ENCODE measurements at places on chromosomes 1 and 21. TPM values are rescaled to one million over a fixed set of nuclear protein-coding genes. Genes with fewer than 3 reads are reported as not detected.
A peak's percentile ranks its signal among the peaks of the same experiment; 100 is the strongest.

AADACL4 gene
- total RNA-seq: not detected

DNA sequence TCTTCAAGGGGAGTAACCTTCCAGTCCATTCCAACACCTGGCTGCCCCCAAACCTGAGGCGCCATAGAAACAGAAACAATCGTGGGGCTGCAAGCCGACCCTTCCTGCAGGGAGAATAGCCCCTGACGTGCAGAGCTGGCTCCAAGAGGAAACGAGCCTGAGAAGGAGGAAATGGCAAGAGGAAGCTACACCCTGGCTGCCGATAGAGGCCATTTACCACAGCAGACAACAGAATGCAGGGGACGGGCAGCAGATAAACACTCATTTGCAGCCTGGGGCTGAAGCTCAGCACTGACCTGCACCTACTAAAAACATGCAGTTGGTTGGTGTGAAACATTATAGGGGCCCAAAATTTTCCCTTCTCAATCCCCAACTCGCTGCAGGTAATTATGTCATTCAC is 8.7 kb upstream of the TDRD10 start:
- peaks cover 3% of the 10 kb centered on the region for H3K4me1 ChIP-seq
- DNase-seq: peak; percentile 27
- H3K27me3 ChIP-seq: no peaks in the 10 kb centered on the region

DNA sequence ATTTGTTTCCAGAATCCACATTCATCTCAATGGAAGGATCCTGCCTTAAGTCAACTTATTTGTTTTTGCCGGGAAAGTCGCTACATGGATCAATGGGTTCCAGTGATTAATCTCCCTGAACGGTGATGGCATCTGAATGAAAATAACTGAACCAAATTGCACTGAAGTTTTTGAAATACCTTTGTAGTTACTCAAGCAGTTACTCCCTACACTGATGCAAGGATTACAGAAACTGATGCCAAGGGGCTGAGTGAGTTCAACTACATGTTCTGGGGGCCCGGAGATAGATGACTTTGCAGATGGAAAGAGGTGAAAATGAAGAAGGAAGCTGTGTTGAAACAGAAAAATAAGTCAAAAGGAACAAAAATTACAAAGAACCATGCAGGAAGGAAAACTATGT is 2.6 kb downstream of the GADD45A start:
- H3K36me3 ChIP-seq: peaks cover 29% of the 10 kb centered on the region
- peaks cover 16% of the 10 kb centered on the region for H3K4me1 ChIP-seq
- peak overlapping the region; percentile 88 for H3K4me3 ChIP-seq
- DNase-seq: no peak
- no peaks in the 10 kb centered on the region for H3K27me3 ChIP-seq
- peak overlapping the region; percentile 96 for H3K27ac ChIP-seq

DNA sequence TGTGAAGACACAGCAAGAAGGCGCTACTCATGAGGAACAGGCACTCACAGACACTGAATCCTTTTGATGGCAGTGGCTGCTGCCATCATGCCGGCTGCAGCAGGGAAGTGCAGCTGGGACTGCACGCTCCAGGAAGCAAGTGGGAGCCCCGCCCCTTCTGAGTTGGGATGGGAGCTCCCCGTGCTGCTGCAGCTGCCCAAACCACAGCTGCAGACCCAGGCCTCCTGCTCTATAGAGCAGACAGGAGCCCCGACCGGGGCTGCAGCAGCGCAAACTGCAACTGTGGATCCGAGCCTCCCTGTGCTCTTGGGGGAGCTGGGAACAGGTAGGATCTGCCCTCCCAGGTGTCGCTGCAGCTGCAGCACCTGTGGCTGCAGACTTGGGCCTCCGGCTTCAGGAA is 65.2 kb upstream of the MARK1 start:
- DNase-seq: no peak
- H3K27me3 ChIP-seq: no peaks in the 10 kb centered on the region
- no peaks in the 10 kb centered on the region for H3K36me3 ChIP-seq

DNA sequence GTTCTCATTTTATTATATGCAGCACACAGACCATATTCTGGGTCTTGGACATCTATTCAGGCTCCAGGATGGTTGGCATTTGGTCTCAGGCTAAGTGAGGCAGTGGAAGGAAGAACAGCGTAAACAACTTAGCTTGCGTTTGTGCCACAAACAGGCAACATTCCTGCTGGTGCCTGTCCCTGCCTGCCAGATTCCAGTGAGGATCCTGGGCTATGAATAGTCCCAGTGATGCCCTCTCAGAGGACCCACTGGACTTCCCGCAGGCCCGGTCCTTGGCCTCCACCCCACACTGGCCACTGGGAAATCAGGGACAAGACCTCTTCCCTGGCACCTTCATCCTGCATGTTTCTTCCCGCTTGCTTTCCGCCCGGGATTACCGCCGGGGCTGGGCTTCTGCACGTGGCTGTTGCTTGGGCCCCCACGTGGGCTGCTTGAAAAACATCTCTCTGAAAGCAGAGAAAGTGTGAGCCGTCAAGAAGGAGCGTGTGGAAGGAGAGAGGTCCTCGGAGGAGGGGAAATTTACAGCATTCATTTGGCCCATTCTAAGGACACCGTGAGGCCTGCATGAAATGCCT is 145.1 kb upstream of the WNT4 start:
- H3K4me1 ChIP-seq: no peaks in the 10 kb centered on the region
- DNase-seq: no peak
- H3K27me3 ChIP-seq: peaks cover 34% of the 10 kb centered on the region
- H3K4me3 ChIP-seq: no peak overlapping the region
- H3K36me3 ChIP-seq: no peaks in the 10 kb centered on the region

DNA sequence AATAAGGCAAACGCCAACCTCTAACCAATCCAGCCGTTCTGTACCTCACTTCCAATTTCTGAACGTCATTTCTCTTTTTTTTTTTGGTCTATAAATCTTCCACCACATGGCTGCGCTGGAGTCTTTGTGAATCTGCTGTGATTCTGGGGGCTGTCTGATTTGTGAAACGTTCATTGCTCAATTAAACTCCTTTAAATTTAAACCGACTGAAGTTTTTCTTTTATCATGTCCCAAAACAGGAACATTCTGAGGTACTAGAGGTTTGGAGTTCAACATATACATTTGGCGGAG is 65.5 kb upstream of the BACH1 start:
- no peak for DNase-seq
- H3K36me3 ChIP-seq: no peaks in the 10 kb centered on the region
- H3K27me3 ChIP-seq: no peaks in the 10 kb centered on the region
- H3K4me3 ChIP-seq: no peak overlapping the region
- no peak overlapping the region for H3K27ac ChIP-seq

DNA sequence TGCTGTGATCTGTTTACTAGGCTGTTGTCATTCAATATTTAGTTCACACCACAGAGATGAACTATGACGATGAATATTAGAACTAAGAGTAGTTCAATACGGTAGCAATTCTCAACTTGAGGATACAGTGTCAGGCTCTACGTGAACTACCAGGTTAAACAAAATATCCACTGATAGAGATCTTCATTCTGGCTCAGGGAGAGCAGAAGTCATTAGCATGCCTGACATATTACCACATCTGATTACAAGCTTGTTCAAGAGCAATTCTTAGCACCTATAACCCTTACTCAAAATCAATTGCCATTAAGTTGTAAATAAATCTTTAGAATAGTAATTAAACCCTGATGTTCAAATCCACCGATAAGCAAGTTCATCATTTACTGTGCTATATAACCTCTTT is 207.2 kb downstream of the CHRM3 start:
- H3K27ac ChIP-seq: no peak overlapping the region
- no peak overlapping the region for H3K4me3 ChIP-seq
- no peak for DNase-seq
- H3K4me1 ChIP-seq: no peaks in the 10 kb centered on the region
